ENCODE measurements at places on chromosomes 12 and 14. TPM values are rescaled to one million over a fixed set of nuclear protein-coding genes. Genes with fewer than 3 reads are reported as not detected.

SPTSSA gene
- total RNA-seq, result 8.9 TPM

DNA sequence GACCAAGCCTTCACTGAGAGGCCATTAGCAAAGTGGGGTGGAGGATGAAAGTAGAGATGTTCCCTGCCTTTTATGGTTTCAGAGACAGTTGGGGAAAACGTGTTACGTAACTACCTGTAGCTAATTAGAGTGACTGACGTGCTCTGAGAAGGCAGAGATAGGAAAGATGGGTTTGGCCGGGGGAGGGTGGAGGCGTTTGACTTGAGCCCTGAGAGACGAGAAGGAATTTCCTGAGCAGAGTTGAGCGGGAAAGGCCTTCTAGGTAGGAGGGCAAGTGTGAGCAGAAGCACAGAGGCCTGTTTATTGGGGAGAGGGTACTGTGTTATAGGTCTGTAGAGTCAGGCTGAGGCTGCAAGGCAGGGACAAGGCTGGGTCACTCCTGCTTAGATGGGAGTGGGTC lies 8.6 kb downstream of the TUNAR start:
- no peak overlapping the region for H3K4me3 ChIP-seq

DNA sequence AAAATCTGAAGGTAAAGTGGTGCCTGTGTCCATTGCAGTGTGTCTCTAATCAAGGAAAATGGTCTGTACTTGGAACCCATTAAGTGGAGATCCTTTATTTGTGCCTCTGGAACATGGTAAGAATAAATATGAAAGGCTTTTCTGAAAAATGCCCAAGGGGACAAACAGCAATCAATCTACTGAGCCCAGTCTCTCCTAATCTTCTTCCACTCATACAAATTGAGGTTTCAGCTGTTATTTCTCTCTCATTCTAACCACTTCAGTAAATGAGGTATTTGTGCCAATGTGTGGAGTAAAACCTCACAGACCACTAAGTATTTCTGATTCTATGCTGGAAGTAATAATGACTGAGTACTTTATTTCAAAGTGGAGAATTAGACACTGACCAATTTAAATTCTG lies 82.3 kb upstream of the ST8SIA1 start:
- no peak overlapping the region for H3K4me3 ChIP-seq
- no peak for DNase-seq
- H3K36me3 ChIP-seq, result no peaks in the 10 kb centered on the region
- no peaks in the 10 kb centered on the region for H3K27me3 ChIP-seq

NINJ2 gene
- 3.5 TPM for total RNA-seq

DNA sequence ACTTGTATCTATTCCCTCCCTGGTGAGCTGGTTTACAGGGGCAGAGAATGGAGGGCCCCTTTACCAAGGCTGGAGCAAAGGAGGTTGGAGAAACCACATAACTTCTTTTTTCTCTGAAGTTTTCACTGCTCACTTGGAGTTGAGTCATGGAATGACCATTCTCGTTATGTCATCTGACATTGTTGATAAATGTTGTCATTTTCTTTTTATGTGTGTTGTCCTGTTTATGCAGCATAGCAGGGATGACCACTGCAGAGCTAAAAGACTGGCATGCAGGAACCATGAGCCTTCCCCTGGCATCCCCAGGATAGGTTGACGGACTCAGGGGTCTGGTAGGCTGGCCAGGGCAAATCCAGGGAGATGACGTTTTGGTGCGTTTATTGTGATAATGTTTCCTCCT lies 256.8 kb upstream of the DDHD1 start:
- no peak overlapping the region for H3K27ac ChIP-seq
- H3K4me1 ChIP-seq, result no peaks in the 10 kb centered on the region
- no peaks in the 10 kb centered on the region for H3K27me3 ChIP-seq
- H3K4me3 ChIP-seq, result no peak overlapping the region
- DNase-seq, result no peak

DNA sequence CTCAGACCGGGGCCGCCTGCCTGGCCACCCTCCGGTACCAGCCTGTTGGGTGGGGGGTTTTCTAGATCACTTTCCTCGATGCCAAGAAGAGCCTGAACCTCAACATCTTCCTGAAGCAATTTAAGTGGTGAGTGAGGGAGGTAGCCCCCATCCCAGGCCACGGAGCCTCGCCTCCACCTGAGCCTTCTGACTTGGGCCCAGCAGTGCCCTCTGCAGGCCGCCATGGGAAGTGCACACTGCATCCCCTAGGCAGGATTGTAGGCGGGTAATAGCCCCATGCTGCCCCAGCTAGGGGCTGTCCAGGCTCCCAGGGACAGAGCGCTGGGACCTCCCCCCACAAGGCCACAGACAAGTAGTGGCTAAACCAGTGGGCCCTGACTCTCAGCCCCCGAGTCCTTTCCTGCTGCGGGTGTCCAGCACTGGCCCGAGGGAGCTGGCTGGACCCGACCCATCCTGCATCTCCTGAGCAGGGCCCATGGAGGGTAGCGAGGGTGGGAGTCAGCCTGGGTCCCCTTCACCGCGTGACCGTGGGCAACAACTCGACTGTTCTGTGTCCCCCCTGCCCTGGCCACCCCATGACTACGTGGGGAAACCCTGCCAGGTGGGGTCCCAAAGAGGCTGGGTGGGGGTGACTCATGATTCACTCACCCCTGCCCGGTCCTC lies 15.3 kb upstream of the ADSS1 start:
- H3K4me3 ChIP-seq, result no peak overlapping the region
- H3K4me1 ChIP-seq, result peaks cover 2% of the 10 kb centered on the region
- DNase-seq, result peak; percentile 85
- peaks cover 10% of the 10 kb centered on the region for H3K36me3 ChIP-seq

CISTR gene
- not detected for total RNA-seq

AMDHD1 gene
- total RNA-seq, result 1.7 TPM

DNA sequence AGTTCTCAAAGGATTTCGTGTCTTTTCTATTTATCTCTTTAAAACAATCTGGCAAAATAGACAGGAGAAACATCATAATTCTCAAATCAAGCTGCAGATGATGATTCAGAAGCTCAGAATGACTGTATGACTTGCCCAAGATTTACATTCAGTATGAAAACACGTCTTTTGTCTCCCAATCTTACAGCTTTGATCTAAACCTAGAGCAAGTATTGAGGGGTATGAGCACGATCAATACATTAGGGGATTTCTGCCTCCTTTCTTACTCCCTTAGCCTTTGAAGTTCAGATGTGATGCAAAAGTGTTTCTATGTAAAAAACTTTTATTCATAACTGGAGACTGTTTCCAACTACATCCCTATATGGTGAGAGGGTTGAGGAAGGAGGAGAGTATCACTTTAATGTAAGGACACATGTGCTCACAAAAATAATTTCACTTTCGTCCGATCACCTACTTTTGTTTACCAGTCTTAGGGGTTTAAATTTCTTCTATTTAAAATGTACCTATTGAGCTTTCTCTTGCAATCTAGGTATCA lies 454.8 kb downstream of the TMTC2 start:
- H3K36me3 ChIP-seq, result no peaks in the 10 kb centered on the region
- peaks cover 2% of the 10 kb centered on the region for H3K4me1 ChIP-seq
- no peak overlapping the region for H3K27ac ChIP-seq
- DNase-seq, result no peak

- DNase-seq, result no peak
- H3K4me3 ChIP-seq, result peak overlapping the region; percentile 95
- no peaks in the 10 kb centered on the region for H3K27me3 ChIP-seq
Observed at GRCh38 chr14:23009483-23009938, 432 bp downstream of the C14orf93 start.
